ENCODE measurements at places on chromosomes 6 and 20. TPM values are rescaled to one million over a fixed set of nuclear protein-coding genes. Genes with fewer than 3 reads are reported as not detected.

Gene TNF
- total RNA-seq = not detected

Gene TINAG
- 0.41 TPM for total RNA-seq

Gene BPIFA2
- not detected for total RNA-seq

Gene PNLDC1
- not detected for total RNA-seq

Gene NECAB3
- total RNA-seq = 33.8 TPM

Gene CAGE1
- not detected for total RNA-seq

Gene RIMS4
- 43.2 TPM for total RNA-seq

Gene TBXT
- not detected for total RNA-seq

Gene SLC23A2
- 41.6 TPM for total RNA-seq

Gene MANEA
- 16.7 TPM for total RNA-seq

Gene CDC40
- total RNA-seq = 21.2 TPM

Gene GSTA2
- not detected for total RNA-seq

Gene ARMH2
- not detected for total RNA-seq

Gene BPIFB2
- total RNA-seq = not detected

Gene SLC26A8
- total RNA-seq = 5.7 TPM

Gene GLP1R
- total RNA-seq = 0.41 TPM

Gene BMP2
- total RNA-seq = 5.7 TPM

Gene ADTRP
- total RNA-seq = 1.6 TPM

Gene ADGRB3
- total RNA-seq = 158 TPM

Gene TEAD3
- total RNA-seq = 0.41 TPM

Gene AGER
- total RNA-seq = 0.82 TPM
